ENCODE measurements at places on chromosomes 7 and 10.

GRCh38 chr10:128599538-128599937 is 473.3 kb upstream of the MKI67 start:
- peaks cover 2% of the 10 kb centered on the region for H3K27me3 ChIP-seq
- H3K4me1 ChIP-seq: no peaks in the 10 kb centered on the region
- no peaks in the 10 kb centered on the region for H3K36me3 ChIP-seq
- no peak overlapping the region for H3K4me3 ChIP-seq

- DNase-seq: no peak
- no peaks in the 10 kb centered on the region for H3K36me3 ChIP-seq
- no peaks in the 10 kb centered on the region for H3K27me3 ChIP-seq
- H3K27ac ChIP-seq: no peak overlapping the region
- no peak overlapping the region for H3K4me3 ChIP-seq
These were observed 629.3 kb downstream of the IPMK start for GRCh38 chr10:57638411-57638810.

GRCh38 chr7:50826371-50827172 is 43.9 kb upstream of the GRB10 start:
- peak overlapping the region; percentile 1 for H3K27ac ChIP-seq
- DNase-seq: peak; percentile 73
- H3K4me3 ChIP-seq: no peak overlapping the region
- peaks cover 9% of the 10 kb centered on the region for H3K27me3 ChIP-seq

GRCh38 chr7:99386584-99387238 is 12.2 kb downstream of the ARPC1B start:
- H3K27me3 ChIP-seq: no peaks in the 10 kb centered on the region
- DNase-seq: peak; percentile 40
- peak overlapping the region; percentile 23 for H3K27ac ChIP-seq
- no peak overlapping the region for H3K4me3 ChIP-seq

DNA sequence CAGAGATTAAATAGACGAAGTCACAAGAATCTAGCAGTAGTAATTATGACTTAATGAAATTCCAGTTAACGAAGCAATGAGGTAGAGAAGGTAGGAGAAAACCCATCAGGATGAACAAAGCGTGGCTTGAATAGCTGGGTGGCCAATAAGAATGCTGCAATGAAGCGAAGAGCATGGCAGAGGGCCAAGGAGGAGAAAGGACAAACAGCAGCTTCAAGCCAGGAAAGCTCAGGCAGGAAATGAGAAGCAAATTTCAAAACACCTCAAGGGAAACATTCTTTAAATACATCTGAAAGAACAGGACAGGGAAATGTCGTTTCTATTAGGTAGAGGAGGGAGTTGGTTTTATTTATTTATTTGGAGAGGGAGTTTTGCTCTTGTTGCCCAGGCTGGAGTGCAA is 122.5 kb downstream of the KIAA1217 start:
- H3K27ac ChIP-seq: no peak overlapping the region
- no peak overlapping the region for H3K4me3 ChIP-seq
- no peak for DNase-seq
- H3K36me3 ChIP-seq: no peaks in the 10 kb centered on the region
- H3K27me3 ChIP-seq: peaks cover 2% of the 10 kb centered on the region
- H3K4me1 ChIP-seq: no peaks in the 10 kb centered on the region

- no peak overlapping the region for H3K4me3 ChIP-seq
- H3K36me3 ChIP-seq: no peaks in the 10 kb centered on the region
- peaks cover 1% of the 10 kb centered on the region for H3K27me3 ChIP-seq
- H3K4me1 ChIP-seq: peaks cover 9% of the 10 kb centered on the region
These were observed 18.0 kb upstream of the SFR1 start for GRCh38 chr10:104103956-104104355.

- peaks cover 9% of the 10 kb centered on the region for H3K4me1 ChIP-seq
- no peak overlapping the region for H3K4me3 ChIP-seq
- H3K27ac ChIP-seq: no peak overlapping the region
- no peak for DNase-seq
- H3K36me3 ChIP-seq: no peaks in the 10 kb centered on the region
These were observed 288.1 kb downstream of the PARD3 start for GRCh38 chr10:34526758-34527730.

DNA sequence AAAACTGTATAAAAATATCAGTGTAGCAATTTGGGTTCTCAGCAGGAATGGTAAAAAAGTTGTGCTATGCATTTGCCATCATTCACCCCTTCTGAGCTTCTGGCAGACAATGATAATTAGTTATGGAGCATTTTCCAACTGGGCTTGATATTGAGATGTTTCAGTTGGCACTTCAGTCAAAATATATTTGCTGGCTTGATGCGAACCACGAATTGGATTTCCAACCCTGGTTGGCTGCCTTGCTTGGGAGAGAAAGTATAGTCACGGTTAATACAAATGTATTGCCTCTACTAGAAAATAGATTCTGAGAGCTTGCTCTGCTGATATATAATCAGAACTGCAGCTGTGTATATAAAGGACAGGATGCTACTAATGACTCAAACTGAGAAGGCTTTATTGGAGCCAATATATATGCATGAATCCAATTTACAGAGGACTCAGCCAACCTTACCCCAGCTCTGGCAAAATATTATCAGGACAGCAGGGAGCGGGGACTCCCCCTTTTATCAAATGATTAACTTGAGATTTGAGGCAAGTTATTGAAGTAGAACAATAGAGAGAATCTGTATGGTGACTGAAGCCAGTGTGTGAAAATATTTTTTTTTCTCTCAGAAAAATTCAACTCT is 219.8 kb upstream of the SMIM30 start:
- no peak overlapping the region for H3K4me3 ChIP-seq
- H3K36me3 ChIP-seq: no peaks in the 10 kb centered on the region
- H3K27me3 ChIP-seq: no peaks in the 10 kb centered on the region
- H3K27ac ChIP-seq: no peak overlapping the region

GRCh38 chr10:3179174-3179573 is 6.6 kb upstream of the PITRM1 start:
- no peaks in the 10 kb centered on the region for H3K4me1 ChIP-seq
- H3K27ac ChIP-seq: no peak overlapping the region
- DNase-seq: no peak
- H3K27me3 ChIP-seq: peaks cover 20% of the 10 kb centered on the region
- H3K36me3 ChIP-seq: no peaks in the 10 kb centered on the region

DNA sequence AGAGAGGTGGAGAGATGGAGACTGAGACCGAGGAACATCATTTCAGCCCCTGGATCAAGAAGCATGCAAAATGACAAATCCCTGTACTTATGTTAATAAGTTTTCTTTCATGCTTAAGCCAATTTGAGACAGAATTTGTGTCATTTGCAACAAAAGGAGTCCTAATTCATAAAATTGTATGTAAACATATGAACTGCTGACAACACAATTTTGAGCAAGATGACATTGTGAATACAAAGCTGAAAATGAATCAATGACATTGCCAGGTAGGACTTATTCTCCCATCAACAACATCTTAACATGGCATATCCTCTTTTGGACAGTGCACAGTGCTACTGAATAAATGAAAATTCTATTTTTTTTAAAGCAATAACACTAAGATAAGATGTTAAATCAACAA is 264.0 kb downstream of the WDR11 start:
- no peaks in the 10 kb centered on the region for H3K4me1 ChIP-seq
- peaks cover 4% of the 10 kb centered on the region for H3K27me3 ChIP-seq
- H3K4me3 ChIP-seq: no peak overlapping the region
- DNase-seq: no peak
- no peaks in the 10 kb centered on the region for H3K36me3 ChIP-seq

DNA sequence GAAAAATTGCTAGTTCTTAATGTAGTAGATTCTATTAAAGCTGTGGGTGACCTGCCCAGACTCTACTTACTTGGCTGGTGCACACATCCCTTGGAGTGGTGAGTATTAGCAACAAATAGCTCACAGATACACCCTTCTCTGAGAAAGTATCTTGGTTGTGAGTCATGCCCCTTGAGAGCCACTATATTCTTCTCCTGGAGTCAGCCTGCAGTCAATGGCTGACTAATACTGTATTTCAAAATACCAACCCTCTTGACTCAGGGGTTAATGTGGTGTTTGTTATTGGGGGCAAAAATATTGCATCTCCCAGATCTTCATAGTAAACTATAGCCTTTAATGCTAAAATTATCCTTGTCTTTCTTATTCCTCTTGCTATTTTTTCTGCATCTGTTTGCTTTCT is 354.9 kb downstream of the BMPER start:
- H3K36me3 ChIP-seq: no peaks in the 10 kb centered on the region
- no peaks in the 10 kb centered on the region for H3K4me1 ChIP-seq
- no peak overlapping the region for H3K4me3 ChIP-seq
- no peak overlapping the region for H3K27ac ChIP-seq
- H3K27me3 ChIP-seq: no peaks in the 10 kb centered on the region

DNA sequence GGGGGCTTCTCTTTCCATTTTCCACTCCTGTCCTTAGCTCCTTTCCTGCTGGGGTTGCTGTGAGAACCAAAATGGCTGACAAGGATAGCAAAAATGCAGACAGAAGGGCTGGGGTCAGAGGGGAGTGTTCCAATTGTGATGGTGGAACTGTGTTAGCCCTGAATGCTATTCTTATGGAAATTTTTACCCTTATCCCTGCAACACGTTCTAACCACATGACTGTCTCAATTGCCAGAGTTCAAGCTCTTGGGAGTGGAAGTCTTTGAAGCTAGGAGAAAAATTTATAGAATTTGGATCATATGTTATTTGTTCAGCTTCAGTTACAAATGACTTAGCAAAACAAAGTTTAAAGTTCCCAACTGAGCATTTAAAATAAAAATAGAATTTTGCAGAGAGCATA is 134.1 kb downstream of the ADCYAP1R1 start:
- H3K27me3 ChIP-seq: no peaks in the 10 kb centered on the region
- DNase-seq: no peak
- H3K4me1 ChIP-seq: no peaks in the 10 kb centered on the region
- no peak overlapping the region for H3K4me3 ChIP-seq
- no peak overlapping the region for H3K27ac ChIP-seq
- H3K36me3 ChIP-seq: no peaks in the 10 kb centered on the region

- H3K4me3 ChIP-seq: peak overlapping the region; percentile 35
- H3K27me3 ChIP-seq: no peaks in the 10 kb centered on the region
- no peak overlapping the region for H3K27ac ChIP-seq
These were observed 4.3 kb downstream of the KIF5B start for GRCh38 chr10:32051926-32052325.

- H3K4me3 ChIP-seq: no peak overlapping the region
- H3K27ac ChIP-seq: no peak overlapping the region
- DNase-seq: no peak
- no peaks in the 10 kb centered on the region for H3K27me3 ChIP-seq
These were observed 474.0 kb upstream of the NRP1 start for GRCh38 chr10:33808475-33808874.

GRCh38 chr10:31780717-31781116 is 147.9 kb downstream of the ARHGAP12 start:
- H3K27ac ChIP-seq: no peak overlapping the region
- no peak for DNase-seq
- H3K4me3 ChIP-seq: no peak overlapping the region
- H3K4me1 ChIP-seq: no peaks in the 10 kb centered on the region

DNA sequence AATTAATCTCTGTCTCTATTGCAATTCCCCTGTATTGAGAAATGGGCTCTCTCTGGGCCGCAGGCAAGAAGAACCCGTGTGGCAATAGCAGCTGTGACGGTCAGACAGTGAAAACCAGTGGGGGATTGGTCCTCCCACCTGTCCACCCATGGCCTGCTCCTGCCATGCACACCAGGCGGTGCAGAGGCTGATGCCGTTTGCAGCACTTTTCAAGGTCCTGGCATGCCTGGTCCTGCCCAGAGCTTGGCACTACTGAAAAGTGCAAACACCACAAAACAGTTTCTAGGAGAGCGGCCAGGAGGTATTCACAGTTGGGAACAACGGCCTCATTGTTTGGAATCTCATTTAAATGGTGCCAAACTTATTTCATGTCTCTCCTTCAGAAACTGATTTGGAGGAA is 41.5 kb downstream of the PSPH start:
- H3K27me3 ChIP-seq: no peaks in the 10 kb centered on the region
- no peaks in the 10 kb centered on the region for H3K4me1 ChIP-seq
- DNase-seq: no peak
- no peak overlapping the region for H3K27ac ChIP-seq
- H3K36me3 ChIP-seq: peaks cover 12% of the 10 kb centered on the region

GRCh38 chr10:48227213-48227612 is 47.3 kb downstream of the FRMPD2 start:
- no peaks in the 10 kb centered on the region for H3K4me1 ChIP-seq
- no peak overlapping the region for H3K4me3 ChIP-seq
- H3K36me3 ChIP-seq: no peaks in the 10 kb centered on the region

GRCh38 chr10:52654201-52654600 is 118.4 kb downstream of the MBL2 start:
- H3K4me3 ChIP-seq: no peak overlapping the region
- no peak for DNase-seq
- no peaks in the 10 kb centered on the region for H3K27me3 ChIP-seq
- H3K27ac ChIP-seq: no peak overlapping the region
